ENCODE measurements at places on chromosomes 11 and 22.

DNA sequence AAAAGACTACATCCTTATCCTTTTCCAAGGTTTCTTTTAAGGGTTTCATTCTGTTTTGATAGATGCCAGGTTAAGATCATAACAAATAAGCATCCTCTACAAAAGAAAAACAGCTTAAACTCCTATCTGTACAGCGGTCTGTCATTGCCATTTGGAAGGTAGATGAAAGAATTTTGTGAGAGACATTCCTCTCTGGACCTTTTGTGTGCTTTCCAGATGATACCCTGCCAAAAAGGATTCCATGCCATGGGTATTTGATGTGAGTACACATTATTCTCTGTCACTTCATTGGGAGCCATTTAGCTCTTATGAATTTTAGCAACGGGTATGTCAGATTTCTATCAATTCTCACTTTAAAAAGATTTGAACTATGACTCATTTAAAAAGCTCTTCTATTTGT lies 153.7 kb downstream of the GRIA4 start:
- DNase-seq = no peak

- DNase-seq = no peak
Observed at GRCh38 chr11:130458410-130458729, 9.9 kb downstream of the ADAMTS15 start.

GRCh38 chr11:1546536-1547466 lies 25.3 kb downstream of the DUSP8 start:
- peak; percentile 69 for DNase-seq

- DNase-seq = peak; percentile 17
Observed at GRCh38 chr22:50243685-50244419, 971 bp downstream of the TUBGCP6 start.

GRCh38 chr11:96827164-96827563 lies 437.4 kb downstream of the JRKL start:
- DNase-seq = no peak

DNA sequence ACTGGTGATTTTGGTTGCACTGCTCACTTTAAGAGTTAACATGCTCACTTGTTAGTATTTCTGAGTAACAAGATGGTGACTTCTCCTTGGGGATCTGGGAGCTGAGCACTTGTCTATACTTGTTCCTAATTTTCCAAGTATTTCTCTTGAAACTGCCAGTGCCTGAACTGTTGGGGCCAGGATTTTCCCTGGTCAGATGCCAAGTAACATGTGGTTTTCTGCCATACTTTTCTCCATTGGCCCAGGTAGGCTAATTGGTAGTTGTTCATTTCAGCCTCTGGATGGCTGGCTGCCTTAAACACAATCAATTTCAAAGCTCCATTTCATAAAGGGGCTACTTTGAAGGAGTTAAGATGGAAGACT lies 35.0 kb downstream of the RNF141 start:
- no peak for DNase-seq

DNA sequence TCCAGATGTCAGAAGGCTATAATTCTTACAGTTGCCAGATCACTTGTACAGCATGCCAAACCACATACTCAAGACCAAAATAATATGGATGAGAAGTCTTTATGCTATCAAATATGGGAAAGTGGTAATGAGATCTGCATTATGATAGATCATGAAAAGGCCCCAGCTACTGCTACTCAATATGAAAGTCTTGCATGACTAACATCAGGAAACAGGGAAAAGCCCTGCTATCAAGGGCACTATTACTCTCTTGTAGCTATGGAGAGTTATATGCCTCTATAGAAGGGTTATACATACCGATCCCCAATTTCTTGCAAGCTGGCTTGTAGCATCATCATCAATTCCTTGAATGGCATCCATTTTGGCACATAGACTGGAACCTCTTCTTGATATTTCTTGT lies 30.2 kb upstream of the TMPRSS5 start:
- no peak for DNase-seq

DNA sequence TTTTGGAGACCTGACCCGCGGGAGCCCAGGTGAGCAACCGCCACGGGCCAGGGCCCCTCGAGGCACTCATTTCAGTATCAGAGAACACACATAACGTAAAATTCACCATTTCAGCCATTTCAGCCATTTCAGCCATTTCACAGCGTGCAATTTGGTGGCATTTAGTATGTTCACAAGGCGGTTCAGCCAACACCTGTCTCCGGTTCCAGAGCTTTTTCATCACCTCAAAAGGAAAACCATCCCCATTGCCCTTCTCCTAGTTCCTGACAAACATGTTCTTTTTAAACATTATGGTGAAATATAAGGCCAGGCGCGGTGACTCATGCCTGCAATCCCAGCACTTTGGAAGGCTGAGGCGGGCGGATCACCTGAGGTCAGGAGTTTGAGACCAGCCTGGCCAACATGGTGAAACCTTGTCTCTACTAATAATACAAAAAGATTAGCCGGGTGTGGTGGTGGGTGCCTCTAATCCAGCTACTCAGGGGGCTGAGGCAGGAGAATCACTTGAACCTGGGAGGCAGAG lies 119.3 kb downstream of the KCNQ1 start:
- no peak for DNase-seq

- no peak for DNase-seq
Observed at GRCh38 chr11:134229126-134229790, 4.8 kb downstream of the VPS26B start.

- DNase-seq = no peak
Observed at GRCh38 chr22:45905326-45905923, 71.5 kb downstream of the WNT7B start.

DNA sequence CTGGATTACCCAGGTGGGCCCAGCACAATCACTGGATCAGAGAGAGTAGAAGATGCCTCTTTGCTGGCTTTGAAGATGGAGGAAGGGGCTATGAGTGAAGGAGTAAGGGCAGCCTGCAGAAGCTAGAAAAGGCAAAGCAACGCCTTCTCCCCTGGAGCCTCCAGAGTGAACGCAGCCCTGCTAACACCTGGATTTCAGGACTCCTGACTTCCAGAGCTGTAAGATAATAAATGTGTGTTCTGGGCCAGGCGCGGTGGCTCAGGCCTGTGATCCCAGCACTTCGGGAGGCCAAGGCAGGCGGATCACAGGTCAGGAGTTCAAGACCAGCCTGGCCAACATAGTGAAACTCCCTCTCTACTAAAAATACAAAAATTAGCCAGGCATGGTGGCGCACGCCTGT lies 102.4 kb downstream of the MORC2 start:
- DNase-seq = no peak

DNA sequence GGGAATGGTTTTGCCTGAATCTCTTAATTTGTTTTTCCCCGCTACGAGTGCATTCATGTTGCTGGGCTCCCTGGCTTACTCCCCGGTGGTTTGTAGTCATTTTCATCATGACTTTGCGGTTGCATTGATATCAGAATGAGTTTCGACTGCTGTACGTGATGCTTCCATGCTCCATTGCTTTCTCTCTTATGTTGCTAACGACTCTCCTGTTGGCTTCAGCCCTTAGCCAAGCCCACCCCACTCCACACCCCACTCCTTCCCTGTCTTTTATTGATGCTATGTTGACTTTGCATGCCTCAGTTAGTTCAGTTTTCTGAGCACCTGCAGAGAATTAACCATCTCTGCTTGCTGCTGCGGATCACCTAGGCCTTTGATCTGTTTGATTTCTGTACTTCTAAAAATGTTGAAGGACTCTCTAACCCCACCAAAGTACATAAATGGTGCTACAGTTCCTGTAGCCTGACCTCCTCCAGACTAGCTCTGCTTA lies 65.3 kb downstream of the ARFGAP2 start:
- DNase-seq = no peak

DNA sequence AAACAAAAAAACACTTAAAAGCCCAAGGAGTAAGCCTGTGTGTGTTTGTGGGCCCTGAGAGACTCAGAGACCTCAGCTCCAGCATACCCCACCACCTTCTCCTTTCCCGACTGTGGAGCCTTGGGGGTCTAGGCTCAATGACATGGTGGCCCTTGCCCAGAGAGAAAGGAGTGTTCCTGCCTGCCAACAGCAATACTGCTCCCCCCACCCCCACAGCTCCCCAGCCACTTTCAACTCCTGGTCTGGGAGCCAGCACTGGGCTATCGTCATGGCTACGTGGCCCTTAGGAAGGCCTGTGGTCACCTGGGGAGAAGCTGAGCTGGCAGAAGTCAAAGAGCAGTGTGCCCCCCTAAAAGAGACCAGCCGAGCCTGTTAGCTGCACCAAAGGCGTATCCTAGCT lies 2.6 kb downstream of the PPP1R14B start:
- peak; percentile 11 for DNase-seq

- DNase-seq = no peak
Observed at GRCh38 chr11:96265220-96265737, 77.7 kb downstream of the MAML2 start.

DNA sequence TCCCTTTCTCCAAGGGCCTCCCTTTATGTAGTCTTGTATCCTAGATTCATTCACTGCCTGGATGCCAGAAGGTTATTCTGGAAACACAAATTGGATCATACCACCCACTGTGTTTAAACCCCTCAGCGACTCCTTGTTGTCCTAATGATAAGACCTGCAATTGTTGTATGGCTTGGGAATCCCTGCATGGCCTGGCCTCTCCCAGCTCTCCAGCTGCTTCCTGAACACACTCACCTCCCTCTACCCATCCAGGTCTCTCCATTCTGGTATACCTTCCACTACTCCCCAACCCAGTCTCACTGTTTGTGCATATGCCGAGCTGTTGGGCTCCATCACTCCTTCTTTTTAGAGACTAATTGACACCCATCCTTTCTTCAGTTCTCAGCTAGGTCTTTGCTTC lies 124.3 kb upstream of the ALX4 start:
- no peak for DNase-seq

- no peak for DNase-seq
Observed at GRCh38 chr11:64887234-64887756, 8.9 kb upstream of the EHD1 start.

DNA sequence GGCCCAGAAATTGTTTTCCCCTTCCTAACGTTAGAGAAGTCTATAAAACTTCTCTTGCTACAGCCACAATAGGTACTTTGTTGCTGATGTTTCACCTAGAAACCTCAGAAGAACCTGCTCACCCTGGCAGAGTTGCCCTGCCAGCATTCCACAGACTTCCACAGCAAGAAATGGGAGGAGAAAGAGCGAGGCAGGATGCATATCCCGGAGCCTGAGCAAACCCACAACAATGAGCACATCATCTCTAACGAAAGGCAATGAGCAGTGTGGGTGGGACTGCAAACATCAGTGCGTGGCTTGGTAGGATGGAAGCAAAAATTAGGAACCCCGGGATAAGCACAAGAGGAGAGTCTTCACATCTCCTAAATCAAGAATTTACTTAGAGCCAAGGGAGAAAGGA lies 892.3 kb downstream of the OPCML start:
- no peak for DNase-seq

DNA sequence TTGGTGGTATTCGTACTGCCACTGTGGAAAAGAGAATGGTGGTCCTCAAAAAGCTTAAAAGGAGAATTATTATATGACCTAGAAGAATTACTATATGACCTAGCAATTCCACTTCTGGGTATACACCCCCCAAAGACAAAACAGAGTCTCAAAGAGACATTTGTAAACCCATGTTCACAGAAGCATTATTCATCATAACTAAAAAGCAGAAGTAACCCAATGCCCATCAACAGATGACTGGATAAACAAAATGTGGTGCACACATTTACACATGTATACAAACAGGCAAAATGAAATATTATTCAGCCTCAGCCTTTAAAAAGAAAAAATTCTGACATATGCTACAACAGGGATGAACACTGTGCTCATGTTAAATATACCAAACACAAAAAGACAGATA lies 89.4 kb downstream of the ARHGAP32 start:
- DNase-seq = no peak

GRCh38 chr11:24145411-24145810 lies 351.4 kb upstream of the LUZP2 start:
- DNase-seq = no peak

GRCh38 chr22:39699631-39700360 lies 129.2 kb downstream of the CACNA1I start:
- DNase-seq = no peak

DNA sequence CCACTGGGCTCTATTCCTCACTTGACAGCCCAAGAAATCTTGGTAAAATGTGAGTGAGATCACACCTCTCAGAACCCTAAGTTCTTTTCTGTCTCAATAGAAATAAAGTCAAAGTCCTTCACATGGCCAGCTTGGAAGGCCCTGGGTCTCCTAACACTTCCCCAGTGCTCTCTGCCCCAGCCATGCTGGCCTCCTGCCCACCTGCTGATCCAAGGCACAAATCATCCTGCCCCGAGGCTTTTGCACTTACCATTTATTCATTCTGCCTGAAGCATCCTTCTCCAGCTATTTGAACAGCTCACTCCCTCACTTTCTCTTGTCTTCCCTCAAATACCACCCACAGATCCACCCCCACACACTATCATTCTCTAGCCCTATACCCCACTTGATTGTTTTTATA lies 26.4 kb downstream of the ISX start:
- no peak for DNase-seq

DNA sequence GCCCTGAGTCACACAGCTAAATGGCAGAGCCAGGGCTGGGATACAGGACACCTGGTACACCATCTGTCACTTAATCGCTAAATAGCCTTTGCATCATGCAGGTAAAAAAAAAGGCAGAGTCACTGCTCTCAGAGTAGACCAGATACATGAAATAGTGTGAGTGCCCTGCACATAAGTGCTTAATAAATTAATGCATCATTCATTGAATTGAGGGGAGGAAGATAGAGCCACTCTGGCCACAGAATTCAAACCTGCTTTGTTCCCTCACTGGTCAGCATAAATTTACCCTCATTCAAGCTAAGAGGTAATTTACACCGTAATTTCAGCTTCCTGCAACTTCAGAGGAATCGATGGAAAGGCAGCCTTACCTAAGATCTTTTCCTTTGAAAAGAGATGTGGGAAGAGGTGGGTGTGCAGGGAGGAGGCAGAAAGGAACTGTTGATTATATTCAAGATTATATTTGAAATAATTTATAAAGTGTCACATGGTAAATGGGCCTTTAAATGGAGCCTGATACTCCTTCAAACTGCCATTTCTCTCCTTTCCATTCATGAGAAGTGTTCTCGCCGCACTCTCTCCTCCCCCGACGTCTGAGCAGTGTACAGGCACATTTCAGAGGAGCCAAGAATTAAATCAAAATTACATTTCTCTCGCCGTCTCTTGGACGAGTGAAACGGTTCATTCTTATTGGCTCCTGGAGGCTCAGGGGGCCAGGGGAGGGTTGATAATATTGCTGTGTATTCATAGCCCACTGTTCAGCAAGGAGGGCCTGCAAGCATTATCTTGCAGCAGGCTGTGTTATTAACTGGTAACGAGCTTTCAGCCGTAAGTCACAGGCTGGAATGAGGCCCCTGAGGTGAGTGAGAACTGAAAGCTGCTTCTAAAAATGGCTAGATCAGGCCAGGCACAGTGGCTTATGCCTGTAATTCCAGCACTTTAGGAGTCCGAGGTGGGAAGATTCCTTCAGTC lies 52.2 kb upstream of the HMGXB4 start:
- no peak for DNase-seq

GRCh38 chr22:37037669-37038068 lies 13.9 kb upstream of the KCTD17 start:
- no peak for DNase-seq

GRCh38 chr11:110909336-110909735 lies 197.1 kb upstream of the ARHGAP20 start:
- DNase-seq = no peak

- DNase-seq = peak; percentile 77
Observed at GRCh38 chr11:2151500-2152257, 9.3 kb downstream of the INS start.

- DNase-seq = no peak
Observed at GRCh38 chr22:40413873-40414272, 43.5 kb downstream of the SGSM3 start.

GRCh38 chr11:59285716-59286260 lies 72.9 kb upstream of the OR5AN1 start:
- no peak for DNase-seq

GRCh38 chr11:102239911-102240310 lies 77.4 kb upstream of the BIRC3 start:
- no peak for DNase-seq

All from RPMI8226 (cell line).